ENCODE measurements at places on chromosomes 2 and 18.

DNA sequence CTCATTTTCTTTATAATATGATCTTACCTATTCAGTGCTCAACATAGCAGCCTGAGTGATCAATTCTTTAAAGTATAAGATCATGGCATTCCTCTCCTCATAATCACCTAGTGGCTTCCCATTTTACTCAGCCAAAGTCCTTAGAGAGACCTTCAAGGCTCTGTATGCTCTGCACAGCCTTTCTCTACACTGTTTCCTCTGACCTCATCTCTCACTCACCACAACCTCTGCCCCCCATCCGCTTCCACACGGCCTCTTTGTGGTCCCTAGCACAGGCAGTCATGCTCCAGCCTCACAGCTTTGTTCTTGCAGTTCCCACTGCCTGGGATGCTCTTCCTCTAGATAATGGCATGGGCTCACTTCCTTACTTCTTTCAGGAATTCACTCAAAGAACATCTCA, 109.2 kb downstream of the HIBCH start:
- DNase-seq = no peak

DNA sequence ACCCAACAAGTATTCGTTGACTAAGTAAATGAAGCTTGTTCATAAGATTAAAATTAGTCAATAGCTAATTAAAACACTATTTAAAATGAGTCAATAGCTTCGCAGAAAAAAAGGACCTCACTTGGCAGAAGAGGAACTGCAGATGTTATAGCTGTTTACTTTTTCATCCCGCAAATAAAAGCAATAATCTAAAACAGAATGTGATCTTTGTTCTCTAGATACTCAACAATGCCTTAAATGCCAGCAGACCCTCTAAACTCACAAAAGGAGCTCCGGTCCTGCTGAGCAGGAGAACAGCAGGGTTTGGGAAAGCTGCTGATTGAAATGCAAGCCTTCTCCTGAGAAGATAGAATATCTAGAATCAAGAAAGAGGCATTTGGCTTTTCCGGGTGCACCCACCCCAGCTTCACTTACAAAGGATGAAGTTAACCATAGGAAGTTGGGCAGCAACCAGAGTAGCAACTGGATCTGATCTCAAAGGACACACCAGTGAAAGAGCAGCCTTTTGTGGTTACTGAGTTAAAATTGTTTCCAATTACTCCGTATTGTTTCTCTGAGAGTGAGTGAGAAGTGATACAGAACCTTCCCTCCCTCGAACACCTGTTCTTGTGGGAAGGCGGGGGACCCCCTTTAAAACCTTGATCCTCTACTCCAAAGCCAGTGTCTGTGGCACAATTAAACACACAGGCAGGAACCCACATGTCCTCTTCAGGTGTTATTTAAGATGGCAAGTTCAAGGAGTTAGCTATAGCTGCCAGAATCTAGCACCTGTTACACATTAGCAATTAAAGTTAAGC, 6.8 kb downstream of the CCBE1 start:
- no peak for DNase-seq

DNA sequence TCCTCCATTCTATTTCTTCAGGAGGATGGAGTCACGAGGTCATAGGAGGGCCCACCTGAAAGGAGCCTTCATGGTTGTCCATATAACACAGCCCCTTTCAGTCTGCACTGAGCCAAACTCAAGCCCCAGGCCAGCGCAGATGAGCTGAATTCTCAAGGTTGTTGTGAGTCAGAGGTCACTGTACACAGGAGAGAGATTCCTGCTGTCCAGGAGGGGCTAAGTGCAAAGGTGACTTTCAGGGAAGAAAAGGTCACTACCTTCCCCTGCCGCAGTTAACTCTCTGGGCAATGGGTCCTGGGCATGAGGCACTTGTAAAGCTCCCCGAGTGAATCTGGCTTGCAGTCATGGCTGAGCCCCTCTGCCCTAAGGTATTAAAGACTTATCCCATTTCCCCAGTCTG, 150.7 kb downstream of the CTIF start:
- no peak for DNase-seq

- DNase-seq = no peak
These were observed 174.0 kb downstream of the ARL4C start for GRCh38 chr2:234322766-234323465.

- DNase-seq = no peak
These were observed 62.2 kb downstream of the MFSD6 start for GRCh38 chr2:190470256-190470826.

- no peak for DNase-seq
These were observed 10.2 kb upstream of the PCARE start for GRCh38 chr2:29084554-29084953.

DNA sequence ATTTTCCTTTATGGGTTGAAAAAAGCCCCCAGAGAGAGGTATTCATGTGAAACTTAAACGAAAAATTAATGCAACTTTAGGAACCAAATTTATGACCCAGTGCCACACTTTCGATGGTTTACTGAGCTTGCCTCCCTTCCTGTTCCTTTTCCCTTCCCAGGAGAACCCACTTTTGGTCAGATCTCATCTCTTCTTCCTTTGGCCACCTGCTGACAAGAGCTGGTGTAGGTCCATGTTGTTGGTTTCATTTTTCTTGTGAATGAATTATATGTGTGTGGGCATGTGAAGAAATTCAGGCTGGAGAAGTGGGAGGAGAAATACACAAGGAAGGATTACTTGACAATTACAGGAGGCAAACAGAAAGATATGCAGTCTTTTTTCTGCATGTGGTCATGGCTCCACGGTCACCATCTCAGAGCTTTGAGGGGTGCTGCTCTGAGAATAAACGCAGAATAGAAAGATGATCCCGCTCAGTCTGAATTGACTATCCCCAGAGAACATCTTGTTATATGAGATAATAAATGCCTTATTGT, 111.3 kb upstream of the TCF4 start:
- no peak for DNase-seq

- peak; percentile 6 for DNase-seq
These were observed 26.5 kb upstream of the KCNS3 start for GRCh38 chr2:17851731-17852585.

DNA sequence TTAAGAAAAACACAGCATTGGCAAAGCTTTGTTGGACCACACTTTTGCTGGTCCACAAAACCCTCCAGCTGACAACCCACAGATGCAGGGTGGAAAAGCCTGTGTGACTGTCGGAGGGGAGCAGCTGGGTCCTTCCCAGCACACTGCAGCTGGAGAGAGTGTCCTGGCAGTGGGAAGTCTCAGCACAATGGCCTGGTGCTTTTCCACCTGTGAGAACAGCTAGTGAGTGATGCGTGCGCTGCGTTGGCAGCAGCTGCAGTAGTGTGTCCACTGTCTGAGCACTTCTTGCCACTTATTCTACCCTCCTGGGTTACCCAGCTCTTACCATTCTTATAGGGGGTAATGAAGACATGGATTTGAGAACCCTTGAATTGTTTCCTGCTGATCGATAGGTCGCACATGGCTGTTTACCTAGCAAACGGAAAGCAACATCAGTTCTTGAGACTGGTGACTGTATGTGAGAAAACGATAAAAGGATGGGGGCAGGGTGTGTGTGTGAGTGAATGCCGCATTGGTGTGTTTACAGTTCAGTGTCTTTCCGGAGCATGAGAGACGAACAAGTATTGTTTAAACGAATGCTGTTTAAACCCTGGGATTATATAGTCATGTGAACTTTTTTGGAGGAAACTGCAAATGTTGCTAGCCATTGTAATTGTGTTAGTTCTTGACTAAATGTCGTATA, 69.7 kb downstream of the LYPD6 start:
- DNase-seq = peak; percentile 58

DNA sequence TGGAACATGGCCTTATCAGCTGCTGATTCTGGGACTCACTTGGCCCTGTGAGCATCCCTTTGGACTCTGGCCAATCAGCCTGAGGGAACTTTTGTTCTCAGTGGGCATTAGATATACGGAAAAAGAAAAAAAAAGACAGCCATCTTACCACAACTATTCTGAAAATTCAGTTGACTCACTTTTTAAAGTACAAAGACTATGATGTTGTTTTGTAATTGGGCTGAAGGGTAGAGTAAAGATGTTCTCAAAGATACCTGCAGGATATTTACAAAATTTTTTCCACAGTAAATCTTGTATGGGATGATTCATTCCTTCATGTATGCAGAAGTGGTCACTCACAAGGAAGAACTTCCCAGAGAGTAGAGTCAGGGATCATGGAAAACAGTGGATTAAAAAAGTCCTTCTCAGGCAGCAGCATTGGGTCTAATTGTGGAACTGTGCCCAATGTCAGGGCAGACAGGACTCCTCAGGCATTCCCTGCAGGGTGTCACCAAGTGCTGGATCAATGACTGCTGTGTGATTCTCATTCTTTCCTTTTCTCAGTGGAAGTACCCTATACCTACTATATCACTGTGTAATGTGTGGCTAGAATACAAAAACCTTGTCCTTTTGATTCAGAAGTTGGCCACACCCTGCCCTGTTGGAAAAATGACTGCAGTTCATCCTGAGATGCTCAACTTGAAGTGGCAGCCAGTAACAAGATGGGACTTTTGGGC, 35.4 kb downstream of the SULT1C4 start:
- no peak for DNase-seq

GRCh38 chr2:203822240-203822639, 45.3 kb upstream of the CTLA4 start:
- no peak for DNase-seq

DNA sequence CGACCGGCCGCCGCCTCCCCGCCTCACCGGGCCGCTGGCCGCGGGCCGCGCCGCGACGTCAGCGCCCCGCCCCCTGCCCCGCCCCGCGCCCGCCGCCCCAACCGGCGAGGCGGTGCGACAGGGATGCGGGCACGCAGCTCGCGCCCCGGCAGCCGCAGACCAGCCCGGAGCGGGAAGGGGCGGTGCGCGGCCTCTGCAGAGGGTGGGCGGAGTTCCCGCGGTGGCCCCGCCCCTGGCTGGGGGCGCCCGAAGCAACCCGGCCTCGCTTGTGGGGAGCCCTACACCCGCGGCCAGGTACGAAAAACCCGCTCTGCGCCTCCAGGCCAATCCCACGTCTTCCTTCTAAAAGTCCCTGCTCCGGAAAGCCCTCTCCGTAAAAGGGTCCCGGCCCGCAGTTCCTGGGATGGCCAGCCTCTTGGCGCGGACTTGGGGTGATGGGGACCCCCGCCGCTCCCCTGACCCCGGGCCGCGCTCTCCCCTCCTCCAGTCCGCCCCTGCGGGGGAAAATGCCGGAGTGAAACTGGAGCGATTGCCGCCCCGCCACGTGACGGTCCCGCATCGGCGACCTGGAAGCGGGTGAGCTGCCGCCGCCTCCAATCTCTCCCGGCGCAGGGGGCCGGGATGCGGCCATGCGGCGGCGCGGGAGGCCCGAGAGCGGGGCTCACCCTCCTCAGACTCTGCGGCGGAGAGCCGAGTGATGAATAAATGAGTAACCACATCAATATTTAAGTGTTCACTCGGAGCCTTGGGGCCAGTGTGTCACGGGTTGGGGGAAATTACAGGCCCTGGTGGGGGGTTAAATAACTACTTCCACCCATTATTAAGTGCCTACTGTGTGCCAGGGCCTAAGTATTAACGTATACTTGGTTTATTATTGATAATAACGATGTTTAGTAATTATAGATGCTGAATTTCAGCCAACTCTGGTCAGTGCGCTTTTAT, at the start of gene RAB11FIP5:
Gene RAB11FIP5 (minus strand): TSS at position 36 of the 942 bp plus-strand sequence. CDS start 171 bp downstream, outside the sequence.
- DNase-seq = no peak

GRCh38 chr2:7771781-7772180, 854.6 kb downstream of the RNF144A start:
- DNase-seq = no peak

DNA sequence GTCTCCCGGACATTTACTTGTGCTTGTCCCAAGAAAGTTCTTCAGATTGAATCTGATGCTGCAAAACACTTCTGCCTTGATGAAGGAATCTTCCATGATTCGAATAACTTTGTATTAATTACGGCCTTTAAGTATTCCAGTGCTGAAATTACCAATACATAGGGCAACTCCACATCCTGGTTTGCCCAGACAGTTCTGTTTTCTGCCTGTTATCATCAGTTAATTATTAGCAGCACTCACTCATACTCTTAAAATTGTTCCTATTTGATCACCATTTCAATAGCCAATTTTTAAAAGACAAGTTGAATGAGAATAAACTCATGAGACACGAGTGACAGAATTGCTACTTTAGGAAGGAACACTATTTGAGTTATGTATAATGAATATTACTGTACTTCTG, 620.7 kb upstream of the ZEB2 start:
- DNase-seq = no peak

DNA sequence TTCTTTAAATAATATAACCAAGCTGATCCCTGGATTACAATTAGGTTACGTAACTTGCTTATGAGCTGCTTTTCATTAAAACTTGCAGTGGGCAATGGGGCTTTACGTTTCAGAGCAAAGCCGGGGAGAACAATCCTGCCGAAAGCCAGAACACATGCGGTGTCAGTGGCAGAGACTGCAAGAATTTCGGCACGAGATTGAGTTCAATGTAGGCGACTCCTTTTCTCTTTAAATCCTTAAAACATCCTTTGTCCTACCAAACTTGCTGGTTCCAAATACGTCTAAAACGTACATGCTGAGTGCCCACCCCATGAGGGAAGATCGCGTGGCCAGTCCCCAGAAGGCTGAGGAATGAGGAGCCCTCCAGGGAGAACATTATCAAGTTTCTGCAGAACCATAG, 36.8 kb upstream of the NCOA1 start:
- DNase-seq = no peak

GRCh38 chr2:217293607-217294006, 433.7 kb upstream of the TNP1 start:
- no peak for DNase-seq

DNA sequence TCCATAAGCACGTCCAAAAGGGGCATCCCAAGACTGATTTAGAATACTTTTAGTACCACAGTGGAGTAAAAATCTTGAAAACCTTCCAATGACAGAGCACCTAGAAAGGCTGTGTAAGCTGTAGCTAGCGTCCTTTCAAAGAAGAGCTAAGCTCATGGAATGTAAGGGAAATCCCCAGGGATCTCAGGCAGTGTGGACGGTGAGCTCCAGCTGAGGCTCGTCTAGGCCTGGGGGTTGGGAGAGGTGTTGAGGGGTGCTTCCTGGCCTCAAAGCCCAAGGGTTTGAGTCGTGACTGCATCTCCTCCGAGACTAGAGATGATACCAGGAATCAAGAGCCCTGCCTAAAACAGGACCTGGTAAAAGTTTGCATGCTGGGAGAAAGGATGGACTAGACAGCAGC, 7.6 kb downstream of the CTIF start:
- DNase-seq = no peak

- no peak for DNase-seq
These were observed 202.1 kb downstream of the ANKRD30B start for GRCh38 chr18:14949800-14950664.

GRCh38 chr2:112048887-112049286, 6.2 kb upstream of the TMEM87B start:
- DNase-seq = no peak

- DNase-seq = no peak
These were observed 600 bp downstream of the RALB start for GRCh38 chr2:120253021-120253882.

- no peak for DNase-seq
These were observed 177.5 kb downstream of the CD8B2 start for GRCh38 chr2:106664669-106665068.

DNA sequence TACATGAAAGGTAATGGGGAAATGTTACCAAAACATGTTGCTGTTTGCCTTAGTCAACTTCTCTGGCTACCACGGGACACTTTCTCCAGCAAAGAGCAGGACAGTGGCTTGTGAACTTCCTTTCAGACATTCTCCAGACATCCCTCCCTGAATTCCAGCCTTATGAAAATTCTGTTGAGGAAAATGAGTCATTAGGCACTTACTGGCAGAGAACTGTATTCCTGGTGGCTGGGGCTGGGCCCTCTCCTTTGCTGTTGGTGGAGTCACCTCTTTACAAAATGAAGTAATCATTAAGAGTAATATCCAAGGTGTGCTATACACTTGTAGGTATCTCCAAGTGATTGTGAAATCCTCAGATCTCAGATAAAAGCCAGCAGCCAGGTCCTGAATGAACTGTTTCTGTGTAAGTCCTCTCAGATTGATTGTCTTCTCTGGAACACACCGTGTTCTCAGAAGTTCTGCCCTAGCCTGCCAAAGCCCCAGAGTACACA, 1.3 kb upstream of the FAP start:
- no peak for DNase-seq

Measured in NCI-H1092 (cell line).